ENCODE measurements at places on chromosomes 2 and 18.
A peak's percentile ranks its signal among the peaks of the same experiment; 100 is the strongest.

- no peak for DNase-seq
These were observed 963 bp downstream of the GNLY start for GRCh38 chr2:85695121-85695520.

- DNase-seq: no peak
These were observed 124.4 kb downstream of the INHBB start for GRCh38 chr2:120470041-120470965.

DNA sequence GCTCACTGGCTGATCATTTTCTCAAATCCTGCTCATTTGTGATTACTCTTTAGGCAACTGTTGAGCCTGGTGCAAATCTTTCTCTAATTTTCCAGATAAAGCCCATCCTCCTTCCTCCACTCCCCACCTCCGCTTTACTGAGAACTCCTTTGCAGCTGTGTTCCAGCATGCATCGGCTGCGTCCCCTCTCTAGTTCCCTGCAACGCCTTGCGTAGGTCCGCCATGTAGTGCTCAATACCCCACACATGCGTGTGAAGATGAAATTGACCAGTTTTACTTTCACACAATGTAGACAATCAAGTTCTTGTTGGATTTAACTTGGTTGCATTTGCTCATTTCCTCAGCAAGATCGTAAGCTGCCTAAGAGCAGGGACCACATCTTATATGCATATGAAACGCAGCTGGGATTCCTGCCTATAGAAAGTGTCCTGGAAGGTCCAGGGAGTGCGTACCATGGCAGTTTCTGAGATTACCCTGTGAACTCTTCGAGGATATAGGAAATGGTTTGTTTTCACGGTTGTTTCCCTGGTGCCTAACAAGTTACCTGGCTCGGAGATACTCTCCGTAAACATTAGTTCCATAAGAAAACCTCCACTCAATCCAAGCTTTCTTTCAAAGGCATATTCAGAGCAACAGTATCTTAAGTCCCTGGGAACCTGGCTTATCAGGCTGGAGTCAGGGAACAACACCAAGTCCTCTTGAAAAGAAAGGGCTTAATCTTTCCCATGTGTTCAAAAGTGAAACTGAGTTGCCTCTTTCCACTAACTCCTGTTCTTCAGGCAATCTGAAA is 766.4 kb upstream of the ID2 start:
- no peak for DNase-seq

DNA sequence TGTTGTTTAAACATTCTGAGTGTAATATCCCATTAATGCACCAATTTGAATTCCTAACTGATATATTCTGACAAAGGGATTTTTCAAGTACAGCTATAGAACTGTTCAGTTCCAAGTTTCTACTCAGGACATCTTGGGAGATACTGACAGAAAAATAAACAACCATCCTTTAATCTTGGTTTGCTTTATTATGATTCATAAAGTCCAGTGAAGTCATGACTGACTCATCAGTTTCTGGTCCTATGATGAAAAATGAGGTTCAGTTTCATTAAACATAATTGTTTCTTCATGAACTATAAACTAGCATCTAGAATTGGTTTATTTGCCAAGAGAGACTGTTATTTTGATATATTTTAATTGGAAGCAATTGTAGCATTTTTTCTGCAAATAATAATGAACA is 896.2 kb downstream of the CCDC85A start:
- no peak for DNase-seq

- peak; percentile 64 for DNase-seq
These were observed 56.9 kb downstream of the DYSF start for GRCh38 chr2:71510196-71510807.

- DNase-seq: no peak
These were observed 20.5 kb upstream of the SLC40A1 start for GRCh38 chr2:189601043-189601442.

- DNase-seq: no peak
These were observed 285.3 kb downstream of the GRB14 start for GRCh38 chr2:164335947-164336346.

DNA sequence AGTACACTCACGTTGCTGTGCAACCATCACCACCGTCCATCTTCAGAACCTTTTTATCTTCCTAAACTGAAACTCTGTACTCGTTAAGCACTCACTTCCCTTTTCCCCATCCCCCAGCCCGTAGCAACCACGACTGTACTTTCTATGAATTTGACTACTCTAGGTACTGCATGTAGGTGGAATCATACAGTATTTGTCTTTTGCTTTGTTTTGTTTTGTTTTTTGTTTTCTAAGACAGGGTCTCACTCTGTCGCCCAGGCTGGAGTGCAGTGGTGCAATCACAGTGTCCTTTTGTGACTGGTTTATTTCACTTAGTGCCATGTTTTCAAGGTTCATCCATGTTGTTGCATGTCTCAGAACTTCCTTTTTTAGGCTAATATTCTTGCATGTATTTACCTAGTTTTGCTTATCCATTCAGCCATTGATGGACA is 7.0 kb upstream of the TYMS start:
- no peak for DNase-seq

DNA sequence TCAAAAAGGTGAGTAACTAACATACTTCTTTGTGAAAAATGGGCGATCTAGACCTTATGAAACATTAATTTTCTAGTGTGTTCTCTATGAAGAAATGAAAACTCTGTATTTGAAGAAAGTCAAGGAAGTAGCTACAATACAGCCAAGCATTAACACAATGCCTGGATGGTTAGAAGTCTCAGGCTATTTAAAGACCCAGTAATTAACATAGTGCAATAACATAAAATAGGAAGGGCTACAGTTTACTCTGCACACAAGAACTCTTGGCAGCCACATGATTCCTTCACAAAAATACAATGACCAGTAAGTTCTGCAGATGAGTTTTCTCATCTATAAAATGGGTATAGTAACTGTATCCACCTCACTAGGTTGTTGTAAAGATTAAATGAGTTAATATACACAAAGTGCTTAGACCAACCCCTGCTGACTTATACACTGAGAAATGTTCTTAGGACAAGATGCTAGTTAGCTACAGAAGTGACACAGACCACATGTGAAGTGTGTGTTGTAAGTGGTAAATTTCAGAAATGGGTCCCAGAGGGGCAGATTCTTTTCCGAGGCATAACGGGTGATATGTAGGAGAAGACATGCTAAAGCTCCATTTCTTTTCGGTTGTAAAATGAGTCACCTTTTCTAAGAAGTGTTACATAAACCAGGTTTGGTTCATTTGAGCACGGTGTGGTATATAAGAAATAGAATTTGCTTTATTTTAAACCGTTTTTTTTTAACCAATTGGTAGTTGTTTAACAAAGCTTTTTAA is 61.8 kb downstream of the CXCR4 start:
- no peak for DNase-seq

- DNase-seq: no peak
These were observed 79.2 kb upstream of the ST8SIA3 start for GRCh38 chr18:57273194-57273593.

DNA sequence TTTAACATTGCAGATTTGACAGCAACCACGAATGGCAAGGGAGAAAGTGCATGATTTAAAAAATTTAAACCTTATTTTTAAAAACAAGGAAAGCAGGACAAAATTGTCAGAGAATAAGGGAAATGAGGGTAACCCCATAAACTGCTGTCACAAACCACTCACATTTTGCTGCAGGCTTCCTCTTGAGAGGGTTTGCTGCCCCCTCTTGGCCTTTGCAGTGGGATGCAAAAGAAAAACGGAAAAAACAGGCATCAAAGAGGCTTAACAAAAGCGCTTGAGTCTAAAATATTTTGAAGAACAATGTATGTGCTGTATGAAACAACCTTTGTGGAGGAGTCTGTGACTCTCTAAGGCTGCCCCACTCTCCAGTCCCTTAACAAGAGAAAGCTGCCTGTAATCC is 91.6 kb downstream of the TMX3 start:
- no peak for DNase-seq

- no peak for DNase-seq
These were observed 33.7 kb upstream of the C18orf32 start for GRCh38 chr18:49520661-49521145.

DNA sequence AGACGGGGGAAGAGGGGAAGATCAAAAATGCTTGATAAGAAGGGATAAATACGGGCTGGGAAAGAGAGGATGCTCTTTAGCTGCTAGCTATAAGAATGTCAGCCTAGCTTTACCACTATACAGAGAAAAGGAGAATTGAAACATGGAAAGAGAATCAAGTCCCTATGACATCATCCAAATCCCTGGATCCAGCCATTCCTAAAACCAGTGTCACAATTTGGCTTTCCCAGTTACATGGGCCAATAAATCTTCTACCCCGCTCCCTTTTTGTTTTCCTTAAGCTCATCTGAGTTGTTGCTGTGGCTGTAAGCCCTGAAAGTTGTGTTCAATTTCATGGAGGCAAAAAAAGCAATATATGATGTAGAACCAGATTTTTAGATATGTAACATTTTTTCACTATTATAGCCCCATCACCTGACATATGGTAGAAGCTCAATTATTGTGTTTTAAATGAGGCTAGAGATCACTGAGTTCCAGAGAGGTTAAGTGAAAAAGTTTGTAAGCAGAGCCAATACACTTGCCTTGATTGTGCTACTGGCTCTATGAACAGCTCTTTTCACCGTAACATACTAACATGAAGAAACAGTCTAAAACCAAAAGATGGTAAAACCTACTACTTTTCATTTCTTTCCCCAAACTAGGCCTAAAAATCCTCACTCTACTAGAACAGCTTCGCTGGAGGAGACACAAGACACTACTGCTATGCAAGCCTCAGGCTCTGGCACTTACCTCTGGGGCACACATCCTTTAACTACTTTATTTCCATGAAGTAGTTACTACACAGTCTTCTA is 4.3 kb downstream of the HNRNPLL start:
- DNase-seq: no peak

DNA sequence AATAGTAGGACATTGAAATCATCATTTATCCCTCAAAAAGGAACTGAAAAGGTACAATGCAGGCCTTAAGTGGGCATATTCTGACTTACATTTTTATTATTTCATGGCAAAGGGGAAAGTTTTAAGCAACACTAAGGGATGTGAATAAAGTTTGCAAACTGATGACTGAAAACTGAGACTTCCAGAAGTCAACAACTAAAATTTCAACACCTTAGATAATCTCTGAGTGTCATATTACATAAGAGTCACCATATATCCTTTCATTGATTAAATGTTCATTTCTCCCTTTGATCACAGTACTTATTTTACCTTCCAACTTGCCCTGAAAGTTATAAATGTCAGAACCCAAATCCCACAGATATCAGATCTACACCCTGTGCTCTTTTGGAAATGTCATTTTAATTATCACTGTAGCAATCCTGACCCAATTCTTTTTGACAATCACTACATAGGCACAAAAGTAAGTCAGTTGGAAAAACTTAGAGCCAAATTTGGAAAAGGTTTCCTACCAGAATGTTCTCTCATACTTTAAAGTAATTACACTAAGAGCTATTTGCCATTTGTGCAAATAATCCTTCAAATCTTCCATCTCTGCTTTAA is 44.4 kb upstream of the RNU4ATAC start:
- DNase-seq: no peak

- no peak for DNase-seq
These were observed 60.3 kb upstream of the CREB1 start for GRCh38 chr2:207469451-207469850.

GRCh38 chr2:215528555-215528954 is 92.7 kb upstream of the FN1 start:
- no peak for DNase-seq

DNA sequence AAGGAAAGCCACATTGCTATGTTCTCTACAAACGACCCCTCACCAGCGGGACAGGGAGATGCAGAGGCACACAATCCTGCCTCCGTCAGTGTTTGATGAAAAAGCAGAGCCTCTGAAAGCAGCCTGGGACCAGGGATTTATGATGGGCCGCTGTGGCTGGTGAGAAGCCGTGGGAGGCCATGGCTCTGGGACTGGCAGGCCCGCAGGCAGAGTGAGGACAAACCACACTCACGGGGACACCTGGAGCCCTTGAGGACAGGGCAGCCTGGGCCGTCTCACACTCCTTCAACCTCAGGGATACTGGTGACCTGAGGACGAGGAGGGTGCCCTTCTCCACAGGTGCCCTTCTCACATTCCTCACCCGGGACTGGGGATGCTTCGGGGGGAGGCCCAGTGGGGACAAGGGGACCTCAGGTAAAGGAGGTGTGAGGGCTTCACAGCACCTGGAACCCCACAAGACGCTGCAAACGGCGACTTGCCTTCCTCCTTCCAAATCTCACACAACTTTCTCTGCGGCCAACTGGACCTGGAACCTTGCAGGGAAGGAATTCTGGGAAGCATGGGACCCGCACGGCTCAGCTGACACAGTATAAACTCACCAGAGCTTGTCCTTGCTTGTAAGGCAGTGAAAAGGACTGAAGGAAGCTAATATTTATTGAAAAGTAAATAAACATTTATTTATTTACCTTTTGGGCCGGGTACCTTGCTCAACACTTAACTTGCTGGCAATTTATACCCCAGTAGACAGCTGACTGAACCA is 5.3 kb upstream of the LDLRAD4 start:
- no peak for DNase-seq

- DNase-seq: no peak
These were observed 1333.1 kb downstream of the LRP1B start for GRCh38 chr2:140797718-140798117.

DNA sequence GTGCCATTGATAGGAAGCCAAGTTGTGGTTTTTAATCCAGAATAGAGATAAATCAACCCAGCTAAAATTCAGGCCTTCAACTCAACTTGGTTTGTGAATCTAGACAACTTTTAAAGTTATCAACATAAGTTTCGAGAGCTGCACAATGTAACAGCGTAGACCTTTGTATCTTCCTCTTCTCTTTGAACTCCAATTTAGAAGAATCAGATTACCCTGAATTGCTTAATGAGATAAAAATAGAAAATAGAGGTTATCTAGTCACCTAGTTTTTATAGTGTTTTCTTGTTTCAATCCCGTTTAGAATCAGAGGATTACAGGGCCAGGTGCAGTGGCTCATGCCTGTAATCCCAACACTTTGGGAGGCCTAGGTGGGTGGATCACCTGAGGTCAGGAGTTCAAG is 12.3 kb downstream of the MOGAT1 start:
- DNase-seq: no peak

DNA sequence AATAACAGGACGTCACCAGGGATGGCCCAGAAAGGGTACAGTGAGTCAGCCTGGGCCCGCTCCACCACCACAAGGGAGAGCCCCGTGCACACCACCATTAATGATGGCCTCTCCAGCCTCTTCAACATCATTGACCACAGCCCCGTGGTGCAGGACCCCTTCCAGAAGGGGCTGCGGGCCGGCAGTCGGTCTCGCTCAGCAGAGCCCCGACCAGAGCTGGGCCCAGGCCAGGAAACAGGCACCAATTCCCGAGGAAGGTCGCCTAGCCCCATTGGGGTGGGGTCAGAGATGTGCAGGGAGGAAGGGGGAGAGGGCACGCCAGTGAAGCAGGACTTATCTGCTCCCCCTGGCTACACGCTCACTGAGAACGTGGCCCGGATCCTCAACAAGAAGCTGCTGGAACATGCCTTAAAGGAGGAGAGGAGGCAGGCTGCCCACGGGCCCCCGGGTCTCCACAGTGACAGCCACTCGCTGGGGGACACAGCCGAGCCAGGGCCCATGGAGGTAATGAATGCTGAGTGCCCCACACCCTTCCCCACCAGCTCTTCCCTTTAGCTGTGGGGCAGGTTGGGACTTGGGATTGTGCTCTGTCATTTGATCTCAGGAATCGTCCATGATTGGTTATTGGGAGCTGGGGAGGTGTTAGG is 120.5 kb downstream of the MTCL1 start:
- DNase-seq: no peak
